ENCODE measurements at places on chromosomes 2 and 18.
A peak's percentile ranks its signal among the peaks of the same experiment; 100 is the strongest.

GRCh38 chr2:204611017-204611631 is 65.8 kb downstream of the PARD3B start:
- DNase-seq, result no peak

DNA sequence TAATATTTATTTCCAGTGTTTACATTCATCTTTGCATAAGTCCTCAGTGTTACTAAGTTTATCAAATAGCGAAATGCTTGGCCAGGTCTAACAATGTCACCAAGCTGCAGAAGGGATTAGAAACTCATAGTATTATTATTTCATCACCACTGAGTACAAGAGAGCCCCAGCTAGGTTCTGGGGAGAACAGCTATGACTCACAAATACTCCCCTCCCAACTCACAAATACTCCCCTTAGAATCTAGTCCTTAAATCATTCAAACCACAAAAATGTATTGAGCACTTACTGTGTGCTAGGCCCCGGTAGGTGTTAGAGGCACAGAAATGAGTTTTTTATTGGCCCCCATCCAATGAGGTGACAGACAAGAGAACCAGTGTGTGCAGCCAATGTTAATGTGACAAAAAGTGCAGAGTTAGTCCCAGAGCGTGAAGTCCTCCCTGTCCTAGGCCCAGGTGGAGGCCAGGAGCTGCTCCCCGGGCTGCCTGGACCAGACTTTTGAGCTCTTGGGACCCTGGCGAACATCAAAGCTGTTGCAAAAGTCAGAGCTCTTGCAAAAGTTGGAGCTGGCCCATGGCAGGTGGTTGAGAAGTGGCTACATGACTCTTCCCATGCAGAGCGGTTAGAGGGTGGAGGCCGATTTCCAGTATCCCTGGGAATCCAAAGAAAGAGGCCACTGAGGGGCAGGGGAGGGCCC is 9.8 kb downstream of the STEAP3 start:
- DNase-seq, result no peak

GRCh38 chr2:17327649-17328048 is 190.6 kb downstream of the RAD51AP2 start:
- no peak for DNase-seq

DNA sequence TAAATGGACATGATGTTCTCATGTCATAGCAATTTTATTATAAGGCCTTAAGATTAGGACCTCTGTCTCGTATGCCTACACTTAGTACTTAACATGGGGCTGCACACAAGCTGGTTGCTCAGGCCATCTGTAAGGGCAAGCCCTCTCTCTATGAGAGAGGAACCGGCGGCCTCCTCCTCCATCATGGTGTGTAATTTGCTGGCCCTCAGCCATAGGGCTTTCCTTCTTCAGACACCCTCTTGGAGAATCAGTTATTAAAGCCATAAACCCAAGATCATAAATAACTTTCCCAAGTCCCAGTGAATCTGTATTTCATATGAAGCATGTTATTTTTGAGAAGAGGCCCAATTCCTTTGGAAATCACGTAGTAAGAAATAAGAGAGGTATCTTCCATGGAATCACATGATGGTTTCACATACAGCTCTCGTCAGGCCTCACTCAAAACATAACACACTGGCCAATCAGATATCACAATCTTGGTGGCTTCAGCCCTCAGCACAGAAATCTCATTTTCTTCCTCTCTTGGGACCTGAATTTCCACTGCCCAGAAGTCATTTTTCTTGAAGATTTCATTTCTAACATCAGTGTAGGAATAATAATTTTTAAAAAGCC is 92.6 kb downstream of the RDH14 start:
- DNase-seq, result no peak

DNA sequence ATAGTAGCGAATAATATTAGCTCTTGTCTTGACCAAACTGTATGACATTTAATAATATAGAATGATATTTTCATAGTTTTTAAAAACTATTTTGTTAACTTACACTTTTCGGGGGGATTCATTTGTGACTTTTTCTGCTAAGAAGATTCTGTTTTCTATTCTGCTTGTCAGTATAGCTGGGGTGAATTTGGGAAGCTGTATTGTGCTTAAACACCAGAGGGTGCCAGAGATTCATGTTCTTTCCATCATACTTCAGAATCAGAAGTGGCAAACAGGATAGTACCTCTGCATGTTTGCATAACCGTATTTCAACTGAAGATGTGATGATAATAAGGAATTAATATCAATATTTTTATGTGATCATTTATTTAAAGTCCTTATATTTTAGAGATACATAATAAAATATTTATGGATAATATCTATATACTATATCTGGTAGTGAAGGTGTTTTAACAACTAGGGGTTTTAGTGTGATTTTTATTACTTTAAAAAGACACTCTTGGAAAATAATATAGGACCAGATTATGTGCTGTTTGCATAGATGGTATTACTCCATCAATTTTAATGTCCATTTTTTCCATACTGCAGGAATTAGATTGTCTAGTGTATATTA is 81.0 kb downstream of the TAF4B start:
- peak; percentile 3 for DNase-seq

DNA sequence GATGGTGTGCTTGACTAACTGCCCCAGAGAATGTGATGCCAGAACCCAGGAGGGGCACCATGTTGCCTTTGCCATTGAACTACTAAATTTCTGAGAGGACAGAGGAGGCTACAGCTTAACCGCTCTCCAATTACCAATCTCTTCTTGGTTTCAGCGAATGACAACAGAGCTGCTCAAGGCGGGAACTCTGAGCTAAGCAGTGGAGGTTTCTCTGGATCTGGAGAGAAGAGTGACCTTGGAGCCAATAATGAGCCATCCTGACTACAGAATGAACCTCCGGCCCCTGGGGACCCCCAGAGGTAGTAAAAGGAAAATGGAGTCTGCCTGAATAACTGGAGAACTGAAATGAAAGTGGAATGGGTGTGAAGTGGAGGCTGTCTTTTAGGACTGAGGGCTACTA is 53.2 kb downstream of the DIS3L2 start:
- DNase-seq, result no peak

DNA sequence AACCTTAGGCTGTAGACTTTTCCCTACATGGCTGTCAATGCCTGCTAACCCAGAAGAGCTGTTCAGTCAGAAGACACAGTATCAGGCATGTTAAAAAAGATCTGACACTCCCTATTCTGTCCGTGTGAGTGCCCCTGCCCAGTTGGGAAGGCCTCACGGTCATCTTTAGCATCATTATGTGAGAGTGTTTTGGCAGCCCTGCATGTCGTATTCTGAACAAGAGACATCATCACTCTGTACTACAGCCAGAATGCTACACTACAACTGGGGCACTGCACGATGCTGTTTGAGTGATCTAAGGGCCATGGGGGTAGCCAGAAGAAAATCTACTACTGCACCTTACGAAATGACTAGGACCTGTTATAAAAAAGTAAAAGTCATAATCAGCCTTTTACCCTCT is 67.2 kb downstream of the GREB1L start:
- no peak for DNase-seq

GRCh38 chr2:70823249-70823648 is 2.9 kb upstream of the CLEC4F start:
- no peak for DNase-seq

GRCh38 chr2:216142540-216142939 is 33.4 kb downstream of the XRCC5 start:
- DNase-seq, result no peak

DNA sequence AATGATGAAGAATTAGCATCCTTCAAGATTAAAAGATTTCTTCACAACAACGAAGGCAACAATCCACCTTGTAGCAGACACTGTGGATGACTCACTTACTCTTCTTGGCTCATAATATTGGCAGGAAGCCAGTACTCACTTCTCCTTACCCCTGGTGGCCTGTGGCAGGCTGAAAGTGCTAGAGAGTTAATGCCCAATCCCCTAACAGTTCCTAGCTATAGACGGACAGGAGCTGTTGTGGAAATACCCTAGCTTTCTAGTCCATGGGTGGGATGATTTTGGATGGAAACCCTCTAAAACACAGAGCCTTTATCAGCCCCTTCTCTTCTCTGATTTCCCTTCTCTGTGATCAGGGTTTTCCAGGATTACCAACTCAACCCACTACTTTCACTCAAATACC is 128.6 kb upstream of the NYAP2 start:
- DNase-seq, result peak; percentile 34

GRCh38 chr2:159146996-159147666 is 139.4 kb downstream of the WDSUB1 start:
- peak; percentile 60 for DNase-seq

DNA sequence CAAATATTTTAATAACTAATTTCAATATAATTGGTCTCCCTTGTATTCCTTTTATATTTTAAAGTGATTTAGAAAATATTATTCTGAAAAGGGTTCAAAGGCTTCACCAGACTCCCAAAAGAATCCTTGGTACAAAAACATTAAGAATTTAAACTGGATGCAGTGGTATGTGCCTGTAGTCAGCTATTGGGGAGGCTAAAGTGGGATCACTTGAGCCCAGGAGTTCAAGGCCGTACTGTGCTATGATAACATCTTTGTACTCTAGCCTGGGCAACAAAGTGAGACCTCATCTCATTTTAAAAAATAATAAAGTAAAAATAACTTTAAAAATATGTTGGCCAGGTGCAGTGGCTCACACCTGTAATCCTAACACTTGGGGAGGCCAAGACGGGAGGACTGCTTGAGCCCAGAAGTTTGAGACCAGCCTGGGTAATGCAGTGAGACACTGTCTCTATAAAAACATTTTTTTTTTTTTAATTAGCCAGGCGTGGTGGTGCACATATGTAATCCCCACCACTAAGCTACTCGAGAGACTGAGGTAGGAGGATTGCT is 14.7 kb downstream of the NCL start:
- DNase-seq, result no peak

- no peak for DNase-seq
Measured at GRCh38 chr18:36217348-36217747, 30.1 kb downstream of the MOCOS start.

- no peak for DNase-seq
Measured at GRCh38 chr2:126864861-126865260, 33.8 kb upstream of the TEX51 start.

- no peak for DNase-seq
Measured at GRCh38 chr2:42598656-42599055, 30.2 kb downstream of the MTA3 start.

- no peak for DNase-seq
Measured at GRCh38 chr18:36410346-36410745, 112.8 kb downstream of the FHOD3 start.

DNA sequence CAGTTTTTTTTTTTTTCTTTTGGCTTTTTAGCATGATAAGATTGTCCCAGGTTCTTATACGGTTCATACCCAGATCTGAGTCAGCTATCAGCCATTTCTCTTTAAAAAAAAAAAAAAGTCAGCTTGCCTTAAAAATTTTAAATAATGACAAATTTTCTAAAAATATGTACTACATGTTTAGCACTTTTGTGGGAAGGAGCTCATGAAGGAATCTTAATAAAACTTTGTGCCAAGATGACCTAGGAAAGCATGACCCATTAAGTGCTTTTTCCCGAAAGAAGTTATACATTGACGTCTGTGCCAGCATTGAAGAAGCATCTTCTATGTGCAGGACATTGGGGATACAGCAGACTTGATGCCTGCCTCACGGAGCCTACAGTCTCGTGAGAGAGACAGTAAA is 4.5 kb upstream of the RBMS1 start:
- no peak for DNase-seq

DNA sequence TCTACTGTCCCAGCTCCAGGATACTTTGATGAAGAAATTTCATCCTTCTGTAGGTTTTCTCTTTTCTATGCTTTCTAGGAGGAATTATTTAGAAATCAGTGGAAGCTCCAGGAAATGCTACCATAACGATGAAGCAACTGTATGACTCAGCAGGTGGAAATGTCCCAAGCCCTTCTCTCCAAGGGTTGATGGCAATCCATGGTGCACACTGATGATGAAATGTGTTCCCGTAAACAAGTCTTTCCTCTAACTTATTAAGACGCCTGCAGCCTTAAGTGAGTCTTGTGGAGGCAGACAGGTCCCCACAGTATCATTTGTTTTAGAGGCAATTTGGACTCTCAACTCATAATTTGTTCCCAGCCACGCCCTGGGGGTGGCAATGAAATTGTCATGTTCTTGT is 777.6 kb upstream of the SOX11 start:
- no peak for DNase-seq

- no peak for DNase-seq
Measured at GRCh38 chr2:229874647-229875046, 47.2 kb downstream of the TRIP12 start.

GRCh38 chr2:195356026-195356425 is 301.0 kb upstream of the SLC39A10 start:
- no peak for DNase-seq

DNA sequence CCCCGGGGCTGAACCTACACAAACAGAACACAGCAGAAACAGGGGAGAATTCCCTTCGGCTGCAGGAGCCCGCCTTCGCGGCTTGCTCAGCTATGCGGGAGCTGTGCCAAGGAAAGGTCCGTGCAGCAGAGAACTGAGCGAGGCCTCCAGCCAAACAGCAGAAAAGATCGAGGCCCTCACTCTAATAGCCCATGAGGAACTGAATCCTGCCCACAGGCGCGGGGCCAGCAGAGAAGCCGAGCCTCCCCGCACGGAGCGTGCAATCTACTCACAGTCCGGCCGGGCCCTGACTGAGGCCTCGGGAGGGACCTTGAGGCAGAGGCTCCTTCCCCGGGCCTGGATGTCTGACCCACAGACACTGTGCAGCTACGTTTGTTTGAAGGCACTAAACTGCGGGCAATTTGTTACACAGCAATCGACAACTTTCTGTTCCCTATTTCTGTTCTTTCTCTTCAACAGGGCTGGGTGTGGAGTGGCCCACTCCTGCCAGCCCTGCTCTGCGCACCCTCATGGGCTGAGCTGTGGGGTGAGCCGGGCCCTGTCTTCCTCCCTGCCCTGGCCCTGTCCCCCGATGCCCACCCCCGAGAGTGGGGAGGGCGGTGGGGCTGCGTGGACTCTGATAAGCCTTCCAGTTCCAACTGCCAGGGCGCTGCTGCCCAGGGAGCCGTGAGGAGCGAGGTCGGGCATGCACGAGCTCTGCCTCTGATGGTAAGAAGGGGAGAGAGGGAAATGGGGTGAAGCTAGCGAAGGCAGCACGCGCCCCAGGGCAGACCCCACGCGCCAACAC is 13.7 kb downstream of the HES6 start:
- no peak for DNase-seq

- no peak for DNase-seq
Measured at GRCh38 chr2:1137913-1138391, 187.3 kb downstream of the SNTG2 start.

GRCh38 chr2:174593041-174593440 is 4.6 kb downstream of the WIPF1 start:
- no peak for DNase-seq

- DNase-seq, result no peak
Measured at GRCh38 chr2:110766291-110766690, 33.9 kb downstream of the ACOXL start.

- DNase-seq, result no peak
Measured at GRCh38 chr2:224407241-224407701, 5.4 kb upstream of the FAM124B start.

All from NCI-H524 (cell line).